Hematopoietic multipotent progenitor cell treated with erythropoietin and hydrocortisone succinate and interleukin-3 and kit ligand, for 15 days (in vitro differentiated cells): ENCODE measurements at places on chromosomes 5 and 9.
A peak's percentile ranks its signal among the peaks of the same experiment; 100 is the strongest.

DNA sequence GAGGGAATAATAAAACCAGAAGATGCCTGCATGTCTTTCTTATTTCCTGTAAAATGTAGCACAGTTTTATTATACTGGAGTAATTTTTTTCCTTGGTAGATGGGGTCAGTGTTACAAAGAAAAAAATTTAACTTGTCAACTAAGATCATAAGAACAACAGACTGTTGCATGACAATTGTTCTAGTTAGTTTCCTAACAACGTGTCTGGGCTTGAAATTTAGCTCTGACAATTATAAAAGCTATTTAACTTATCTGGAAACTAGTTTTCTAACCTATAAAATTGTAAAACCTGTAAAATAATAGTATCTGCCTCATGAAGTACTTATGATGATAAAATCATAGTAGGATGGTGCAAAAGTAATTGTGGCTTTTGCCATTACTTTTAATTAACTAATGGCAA, 4.9 kb downstream of the SHOC1 start:
- no peak for DNase-seq

DNA sequence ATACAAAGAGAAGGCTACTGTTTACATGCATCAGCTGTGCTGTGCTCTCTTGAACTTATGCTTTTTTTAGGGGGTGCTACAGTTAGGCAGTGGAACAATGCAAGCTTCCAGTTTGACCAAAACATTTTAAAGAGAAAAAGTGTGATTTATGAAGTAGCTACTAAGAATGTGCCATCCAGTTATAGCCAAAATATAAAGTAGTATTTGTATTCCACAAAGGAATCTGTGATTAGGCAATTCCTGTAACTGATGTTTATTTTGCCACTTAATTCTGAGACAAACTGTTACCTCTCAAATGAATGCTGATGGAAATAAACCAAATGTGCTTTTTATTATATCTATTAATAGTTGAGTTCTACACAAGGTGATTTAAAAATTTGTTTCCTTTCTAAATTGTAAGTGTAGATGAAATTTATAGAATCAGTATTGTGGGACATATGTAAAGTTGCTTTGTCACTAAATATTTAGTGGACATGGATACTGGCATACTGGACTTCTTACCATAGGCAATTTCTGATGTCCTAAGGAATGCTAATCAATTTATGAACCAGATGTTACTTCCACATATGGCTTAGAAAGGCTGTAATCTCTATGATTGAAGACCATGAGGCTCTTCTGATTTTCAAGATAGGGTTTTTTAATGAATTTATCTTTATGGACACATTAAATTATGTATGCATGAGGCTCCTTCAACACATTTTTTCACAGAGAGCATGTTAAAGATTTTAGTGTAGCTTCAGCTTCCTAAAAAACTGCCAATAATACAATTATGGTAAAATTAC, 410.2 kb downstream of the PRR16 start:
- no peak for DNase-seq

DNA sequence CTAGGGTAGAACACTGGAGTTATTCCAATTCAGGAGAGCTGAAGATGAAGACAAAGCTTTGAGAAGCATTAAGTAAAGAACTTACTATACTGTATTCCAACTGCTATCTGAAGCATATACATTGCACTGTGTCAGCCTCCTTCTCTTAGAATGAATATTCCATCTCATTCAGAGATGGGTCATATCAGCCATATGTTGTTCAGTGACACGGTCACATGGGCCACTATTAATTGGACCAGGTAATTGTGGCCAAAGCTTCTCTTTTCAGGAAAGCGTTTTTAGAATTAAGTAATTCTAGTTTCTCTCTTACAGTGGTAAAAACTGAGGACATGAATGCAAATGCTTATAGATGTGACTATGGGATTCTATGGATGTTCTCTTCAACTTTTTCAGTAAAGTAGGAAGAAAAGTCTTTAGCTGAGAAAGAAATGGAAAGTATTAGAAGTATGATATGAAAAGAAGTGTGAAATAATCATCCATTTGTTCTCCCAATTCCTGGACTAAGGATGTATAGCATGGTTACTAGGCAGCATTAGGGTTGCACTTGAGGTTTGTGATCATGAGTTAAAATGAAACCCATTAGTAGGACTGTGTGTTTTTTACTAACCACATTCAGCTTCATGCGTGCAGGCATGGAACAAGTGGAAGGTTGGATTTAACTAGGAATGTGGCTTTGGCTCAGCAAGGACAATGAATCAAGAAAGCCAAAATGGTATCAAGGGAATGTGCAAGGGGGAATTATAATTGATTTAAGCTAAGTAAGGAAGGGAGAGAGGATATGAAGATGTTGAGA, 40.9 kb downstream of the CETN3 start:
- DNase-seq, result no peak

DNA sequence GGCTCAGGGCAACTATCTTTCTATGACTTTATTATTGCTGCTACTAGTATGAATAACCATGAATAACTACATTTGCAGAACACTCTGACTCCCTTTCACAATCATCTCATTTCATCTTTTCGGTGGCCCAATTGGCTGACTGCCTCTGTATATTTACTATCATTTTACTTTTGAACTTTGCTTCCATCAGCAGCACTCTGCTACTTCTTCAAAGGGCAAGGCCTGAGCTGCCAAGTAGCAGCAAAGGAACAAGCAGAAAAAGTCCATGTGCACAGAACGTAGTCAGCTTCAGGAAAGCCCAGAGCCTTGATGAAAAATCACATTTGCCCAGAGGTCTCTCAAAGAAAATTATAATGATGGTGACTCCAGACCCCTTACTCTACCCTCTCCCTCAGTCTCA, 214.5 kb upstream of the PUM3 start:
- no peak for DNase-seq

DNA sequence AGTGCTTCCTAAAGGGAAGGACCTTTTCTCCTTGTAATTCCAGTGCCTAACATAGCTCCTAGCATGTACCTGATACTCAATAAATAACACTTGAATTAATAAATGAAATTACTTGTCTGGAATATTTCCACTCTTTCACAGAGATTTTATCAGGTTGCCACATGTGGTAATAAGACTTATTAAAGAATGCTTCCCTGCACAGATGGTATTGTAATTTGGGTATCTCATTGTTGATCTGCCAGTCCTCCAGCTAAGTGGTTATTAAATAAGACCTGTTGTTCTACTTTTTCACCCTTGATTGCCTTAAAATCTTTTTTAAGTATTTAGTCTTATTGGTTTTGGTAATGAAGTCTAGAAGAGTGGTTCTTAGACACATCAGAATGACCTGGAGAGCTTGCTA, 28.1 kb upstream of the CETN3 start:
- no peak for DNase-seq

DNA sequence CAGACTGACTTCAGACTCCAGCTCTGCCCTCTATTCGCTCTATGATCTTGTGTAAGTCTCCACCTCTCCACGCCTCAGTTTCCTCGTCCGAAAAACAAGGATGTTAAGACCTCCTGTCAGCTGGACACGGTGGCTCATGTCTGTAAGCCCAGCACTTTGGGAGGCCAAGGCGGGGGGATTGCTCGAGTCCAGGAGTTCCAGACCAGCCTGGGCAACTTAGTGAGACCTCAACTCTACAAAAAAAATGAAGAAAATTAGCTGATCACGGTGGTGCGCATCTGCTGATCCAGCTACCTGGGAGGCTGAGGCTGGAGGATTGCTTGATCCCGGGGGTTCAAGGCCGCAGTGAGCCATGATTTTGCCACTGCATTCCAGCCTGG, 36.6 kb upstream of the GABRP start:
- DNase-seq, result no peak

- DNase-seq, result no peak
Measured at GRCh38 chr5:93022796-93023447, 558.1 kb downstream of the NR2F1-AS1 start.

DNA sequence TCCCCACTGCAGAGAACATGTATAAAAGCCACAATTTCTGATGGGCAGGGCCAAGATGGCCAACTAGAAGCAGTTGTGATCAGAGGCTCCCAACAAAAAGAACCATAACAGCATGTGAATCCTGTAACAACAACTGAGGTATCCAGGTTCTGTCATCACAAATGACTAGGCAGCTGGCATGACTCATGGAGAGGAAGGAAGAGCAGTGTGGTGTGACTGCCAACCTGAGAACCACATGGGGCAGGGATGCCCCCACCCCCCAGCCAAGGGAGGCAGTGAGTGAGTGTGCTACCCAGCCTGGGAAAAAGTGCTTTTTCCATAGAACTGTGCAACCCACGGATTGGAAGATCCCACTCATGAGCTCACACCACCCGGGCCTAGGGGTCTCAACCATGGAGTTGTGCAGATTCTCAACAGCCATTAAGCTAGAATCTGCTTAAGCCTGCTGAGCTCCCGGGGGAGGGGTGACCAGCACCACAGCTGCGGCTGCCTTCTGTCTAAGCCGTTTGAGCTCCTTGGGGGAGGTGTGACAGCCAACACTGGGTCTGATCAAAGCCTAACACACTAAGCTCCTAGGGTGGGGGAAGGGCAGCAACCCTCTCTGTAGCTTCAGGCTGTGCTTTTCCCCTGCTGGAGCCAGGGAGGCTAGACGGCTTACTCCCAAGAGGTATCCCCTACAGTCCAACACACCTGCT, 80.1 kb upstream of the DMAC1 start:
- no peak for DNase-seq

- no peak for DNase-seq
Measured at GRCh38 chr5:1779782-1780613, 19.6 kb downstream of the MRPL36 start.

GRCh38 chr9:98118640-98119601, at the start of gene TRIM14:
TSS of gene TRIM14 (minus strand) at chr9:98119222. CDS start at chr9:98119188, 34 bp downstream.
- peak; percentile 48 for DNase-seq

DNA sequence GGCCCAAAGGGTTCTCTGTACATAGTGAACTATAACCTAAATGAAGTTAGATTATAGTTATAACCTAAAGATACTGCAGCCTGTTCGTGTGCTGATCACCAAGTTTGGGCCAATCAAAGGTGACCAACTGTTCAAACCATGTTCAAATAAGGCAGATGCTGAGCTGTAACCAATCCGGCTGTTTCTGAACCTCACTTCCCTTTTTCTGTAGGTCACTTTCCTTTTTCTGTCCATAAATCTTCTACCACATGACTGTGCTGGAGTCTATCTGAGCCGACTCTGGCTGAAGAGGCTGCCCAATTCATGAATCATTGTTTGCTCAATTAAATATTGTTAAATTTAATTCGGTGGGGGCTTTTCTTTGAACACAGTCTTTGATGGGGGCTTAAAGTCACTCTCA, 1920.2 kb downstream of the MAT2B start:
- DNase-seq, result no peak

- DNase-seq, result no peak
Measured at GRCh38 chr9:80842389-80842788, 847.0 kb downstream of the TLE1 start.

GRCh38 chr5:67648201-67648671, 451.6 kb upstream of the CD180 start:
- DNase-seq, result no peak
